ENCODE measurements at places on chromosomes 7 and 10.

GRCh38 chr7:29228289-29229011 is 33.9 kb downstream of the CHN2 start:
- no peak for DNase-seq

DNA sequence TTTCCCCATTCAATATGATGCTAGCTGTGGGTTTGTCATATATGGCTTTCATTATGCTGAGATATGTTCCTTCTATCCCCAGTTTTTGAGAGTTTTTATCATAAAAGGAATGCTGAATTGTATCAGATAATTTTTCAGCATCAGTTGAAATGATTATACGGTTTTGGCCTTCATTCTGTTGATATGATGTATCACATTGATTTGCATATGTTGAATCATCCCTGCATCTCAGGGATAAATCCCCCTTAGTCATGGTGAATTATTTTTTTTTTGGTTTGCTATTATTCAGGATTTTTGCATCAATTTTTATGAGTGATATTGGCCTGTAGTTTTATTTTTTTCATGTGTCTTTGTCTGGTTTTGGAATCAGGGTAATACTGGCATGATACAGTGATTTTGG is 1152.3 kb upstream of the C7orf33 start:
- no peak for DNase-seq

- no peak for DNase-seq
Observed at GRCh38 chr10:62763155-62763554, 41.4 kb upstream of the ADO start.

DNA sequence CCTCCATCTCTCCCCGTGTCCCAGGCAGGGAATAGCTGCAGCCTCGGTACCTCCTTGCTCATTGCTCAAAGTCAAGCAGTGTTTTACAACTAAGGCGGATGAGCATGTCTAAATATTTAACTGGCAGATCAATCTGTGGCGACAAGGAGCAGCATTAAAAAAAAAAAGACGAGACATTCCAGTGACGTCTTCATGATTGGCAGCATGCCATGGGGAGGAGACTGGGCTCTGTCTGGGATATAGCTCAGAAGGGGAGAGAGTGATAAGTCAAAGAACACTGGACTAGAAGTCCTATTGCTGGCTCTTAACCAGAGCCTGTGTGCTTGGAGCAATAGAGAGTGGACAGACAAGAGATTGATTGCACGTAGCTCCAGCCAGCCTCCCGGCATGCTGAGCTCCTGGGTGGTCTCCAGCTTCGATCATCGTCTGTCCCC is 287.5 kb upstream of the PODXL start:
- DNase-seq = no peak

DNA sequence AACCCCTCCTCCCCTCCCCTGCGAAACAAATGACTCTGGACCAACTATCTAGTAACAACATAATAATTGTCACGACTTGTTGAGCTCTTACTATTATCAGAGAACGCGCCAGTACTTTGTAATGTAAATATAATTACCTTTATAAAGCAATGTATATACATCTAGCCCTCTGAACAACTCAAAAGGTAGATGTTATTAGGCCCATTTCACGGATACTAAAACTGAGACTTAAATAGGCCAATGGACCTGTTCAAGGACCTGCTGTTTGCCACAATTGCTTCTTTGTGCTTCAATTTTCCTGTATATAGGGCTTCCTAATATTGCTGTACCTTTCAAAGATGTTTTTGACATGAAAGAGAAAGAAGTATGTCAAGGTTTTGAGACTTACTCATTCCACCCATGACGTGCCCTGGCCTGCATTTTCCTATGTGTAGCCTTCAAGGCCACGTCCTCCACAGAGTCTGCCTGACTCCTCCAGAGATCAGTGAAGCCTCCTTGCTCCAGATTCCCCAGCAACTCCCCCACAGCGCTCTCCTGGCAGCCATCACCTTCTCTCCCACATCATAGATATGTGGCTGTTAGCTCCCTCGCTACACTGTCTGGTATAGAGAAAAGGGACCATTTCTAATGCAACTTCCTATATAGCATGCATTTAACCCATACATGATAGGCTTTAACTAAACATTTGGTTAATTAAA is 156.6 kb downstream of the SKIDA1 start:
- DNase-seq = no peak

DNA sequence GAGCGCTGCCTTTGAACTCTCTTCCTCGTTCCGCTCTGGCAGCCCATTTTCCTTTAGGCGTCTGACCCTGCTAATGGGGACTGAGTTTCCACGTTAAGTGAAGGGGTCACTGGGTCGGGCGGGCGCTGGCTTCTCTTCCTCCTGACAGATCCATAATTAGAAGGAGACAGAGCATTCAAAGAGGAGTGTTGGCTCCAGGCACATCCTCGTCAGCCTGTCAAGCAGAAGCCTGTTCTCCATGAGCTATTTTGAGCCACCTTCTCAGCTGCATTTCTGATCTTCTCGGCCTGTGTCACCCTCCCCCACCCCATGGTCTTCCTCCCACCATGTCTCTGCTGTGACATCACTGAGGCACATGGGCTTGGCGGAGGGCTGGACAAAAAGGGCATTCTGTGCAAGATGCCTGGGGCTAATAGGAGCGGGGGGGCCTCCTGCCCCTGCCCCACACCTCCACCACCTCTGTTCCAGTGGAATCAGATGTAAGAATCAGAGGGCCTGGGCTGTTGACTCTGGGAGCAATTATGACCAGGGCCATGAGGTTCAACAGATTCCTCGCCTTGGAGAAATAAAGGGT is 248.1 kb downstream of the PLXNA4 start:
- no peak for DNase-seq

DNA sequence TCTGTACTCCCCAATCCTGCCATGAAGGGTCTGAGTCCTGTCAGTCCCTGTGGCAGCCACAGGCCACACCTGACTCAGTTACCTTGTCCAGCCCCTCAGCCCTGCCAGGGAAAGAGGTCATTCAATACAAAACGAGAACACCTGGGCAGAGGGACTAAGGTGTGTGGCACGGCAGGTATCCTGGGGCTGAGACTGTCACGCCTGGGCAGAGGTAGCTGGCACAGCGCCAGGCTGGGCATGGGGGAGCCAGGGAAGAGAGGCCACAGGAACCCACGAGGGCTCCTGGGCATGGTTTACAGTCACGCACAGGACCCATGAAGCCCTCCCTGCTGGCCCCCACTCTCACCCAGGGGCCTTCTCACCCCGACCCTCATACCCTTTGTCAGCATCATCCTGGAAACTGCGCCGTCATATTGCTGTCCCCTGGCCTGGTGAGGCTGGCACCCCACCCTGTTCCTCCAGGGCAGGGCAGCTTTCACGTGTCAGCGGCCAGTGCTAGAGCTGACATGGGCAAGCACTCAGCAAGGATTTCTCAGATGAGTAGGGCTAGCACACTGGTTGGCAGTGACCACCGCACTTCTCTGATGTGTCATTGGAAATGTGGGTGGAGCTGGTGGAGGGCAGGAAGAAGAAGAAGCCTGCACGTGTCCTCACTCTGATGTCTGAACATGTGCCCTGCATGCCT is 42.7 kb downstream of the LRRC18 start:
- DNase-seq = no peak

DNA sequence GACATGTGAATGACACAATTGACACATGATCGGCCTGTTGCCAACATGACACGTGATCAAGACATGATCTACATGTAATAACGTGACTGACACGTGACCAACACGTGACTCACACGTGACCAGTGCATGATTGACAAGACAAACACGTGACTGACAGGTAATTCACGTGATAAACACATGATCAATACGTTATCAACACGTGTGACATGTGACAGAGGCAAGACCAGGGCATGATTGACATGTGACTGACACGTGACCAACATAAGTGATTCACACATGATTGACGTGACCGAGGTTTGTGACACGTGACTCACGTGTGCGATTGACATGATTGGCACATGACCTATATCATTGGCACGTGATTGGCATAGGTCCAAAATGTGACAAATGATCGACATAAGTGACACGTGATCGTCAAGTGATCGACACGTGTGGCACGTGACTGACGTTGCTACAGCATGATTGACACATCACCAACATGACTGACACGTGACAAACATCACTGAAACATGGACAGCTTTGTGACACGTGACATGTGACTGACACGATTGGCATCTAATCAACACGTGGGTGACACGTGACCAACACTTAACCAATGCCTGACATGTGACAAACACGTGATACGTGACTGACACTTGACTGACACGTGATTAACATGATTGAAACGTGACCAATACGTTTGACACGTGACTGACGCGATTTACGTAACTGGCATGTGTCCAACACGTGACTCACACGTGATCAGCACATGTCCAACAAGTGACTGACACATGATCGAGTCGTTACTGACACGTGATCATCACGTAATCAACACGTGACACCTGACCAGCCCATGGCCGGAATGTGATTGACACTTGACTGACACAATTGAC is 23.0 kb downstream of the CRPPA start:
- DNase-seq = no peak

Data from fibroblast of the conjunctiva (primary cell).